A549 (cell line): ENCODE measurements at places on chromosomes 6 and 20. TPM values are rescaled to one million over a fixed set of nuclear protein-coding genes. Genes with fewer than 3 reads are reported as not detected.

Gene NKX2-4
- not detected in 3 replicates for polyA plus RNA-seq

Gene MOXD1
- polyA plus RNA-seq: 2.4 to 3.0 TPM (median 2.6 TPM) in 3 replicates

Gene LTB
- 0.14 to 0.57 TPM (median 0.33 TPM) in 3 replicates for polyA plus RNA-seq

Gene CST7
- not detected in 3 replicates for polyA plus RNA-seq

Gene RNF144B
- polyA plus RNA-seq: 0.17 to 0.36 TPM (median 0.31 TPM) in 3 replicates

Gene FRK
- 1.7 to 2.2 TPM (median 2.1 TPM) in 3 replicates for polyA plus RNA-seq

Gene GRIK2
- polyA plus RNA-seq: 0.51 to 0.65 TPM (median 0.55 TPM) in 3 replicates

Gene BCAS1
- polyA plus RNA-seq: 1.2 to 1.4 TPM (median 1.3 TPM) in 3 replicates

Gene TINAG
- polyA plus RNA-seq: 0.04 to 0.16 TPM in 2 of 3 replicates, not detected in the other
